IPS DF 19.7 (cell line): ENCODE measurements at places on chromosomes 6 and 20.

- DNase-seq: no peak
Measured at GRCh38 chr20:31845300-31845863, at the start of gene FOXS1. TSS of gene FOXS1 (minus strand) at chr20:31845604. CDS start at chr20:31845542, 62 bp downstream.

DNA sequence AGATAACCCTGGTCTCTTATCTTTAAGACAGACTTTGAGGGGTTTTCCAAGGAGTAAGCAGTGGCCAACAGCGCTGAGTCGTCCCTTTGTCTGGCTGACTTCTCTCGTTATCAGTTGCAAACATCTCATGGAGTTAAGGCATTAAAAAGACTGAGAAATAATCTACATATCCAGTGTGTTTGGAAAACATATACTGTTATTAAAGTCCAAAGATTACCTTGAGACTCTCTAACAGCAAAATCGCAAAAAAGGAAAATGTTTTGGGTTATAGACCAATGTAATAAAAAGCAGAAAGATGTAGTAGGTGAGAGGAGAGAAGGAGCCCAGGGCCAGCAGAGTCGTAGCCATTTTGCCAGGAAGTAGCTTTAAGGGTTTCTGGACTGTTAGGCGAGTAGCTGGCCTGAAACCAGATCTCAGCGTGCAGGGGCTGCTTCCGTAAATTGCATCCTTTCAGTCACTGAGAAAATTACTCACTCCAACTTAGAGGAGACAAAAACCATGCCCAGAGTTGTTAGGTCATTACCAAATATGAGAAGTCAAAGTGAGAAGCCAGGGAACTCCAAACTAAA, 24.6 kb downstream of the MYLK4 start:
- no peak for DNase-seq

DNA sequence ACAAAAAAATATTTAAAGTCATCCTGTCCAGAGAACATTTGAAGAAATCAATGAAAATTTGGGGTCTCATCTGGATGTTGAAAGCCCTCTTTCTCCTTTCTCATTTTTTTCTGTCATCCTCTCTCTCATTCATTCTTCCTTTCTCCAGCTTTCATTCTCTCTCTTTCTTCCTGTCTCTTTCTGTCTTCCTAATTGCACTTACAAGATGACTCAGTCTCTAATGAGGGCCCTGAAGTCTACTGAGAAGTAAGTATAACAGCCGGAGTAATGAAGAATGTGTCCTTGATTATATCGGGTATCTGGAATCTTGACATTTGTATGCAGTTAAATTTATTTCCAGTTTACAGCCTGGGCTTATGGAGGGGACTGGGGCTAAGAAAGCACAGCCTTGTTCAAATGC, 232.2 kb upstream of the SULF2 start:
- DNase-seq: no peak

- DNase-seq: no peak
Measured at GRCh38 chr20:10925767-10926166, 252.0 kb upstream of the JAG1 start.

- DNase-seq: no peak
Measured at GRCh38 chr6:152783217-152783878, 32.8 kb downstream of the VIP start.

DNA sequence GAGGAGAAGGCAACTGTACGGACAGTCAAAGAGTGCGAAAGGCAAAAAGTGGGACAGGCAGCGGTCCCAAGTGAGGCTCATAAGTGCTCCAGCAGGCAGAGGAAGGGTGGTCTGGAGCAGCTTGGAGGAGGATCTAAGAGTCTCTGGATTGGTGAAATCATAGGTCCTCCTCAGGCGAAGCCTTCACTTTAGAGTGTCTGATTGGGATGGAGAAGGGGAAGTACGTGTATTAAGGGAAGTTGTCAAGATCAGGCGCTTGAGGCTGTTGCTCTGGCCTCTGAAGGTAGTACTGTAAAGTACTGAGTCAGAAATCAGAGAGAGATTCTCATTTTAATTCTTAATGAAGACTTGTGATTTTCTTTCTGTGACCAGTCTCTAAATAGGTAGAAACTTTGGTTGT, 185.6 kb downstream of the KIF16B start:
- DNase-seq: no peak

GRCh38 chr6:106765496-106765895, 136.1 kb downstream of the QRSL1 start:
- no peak for DNase-seq

DNA sequence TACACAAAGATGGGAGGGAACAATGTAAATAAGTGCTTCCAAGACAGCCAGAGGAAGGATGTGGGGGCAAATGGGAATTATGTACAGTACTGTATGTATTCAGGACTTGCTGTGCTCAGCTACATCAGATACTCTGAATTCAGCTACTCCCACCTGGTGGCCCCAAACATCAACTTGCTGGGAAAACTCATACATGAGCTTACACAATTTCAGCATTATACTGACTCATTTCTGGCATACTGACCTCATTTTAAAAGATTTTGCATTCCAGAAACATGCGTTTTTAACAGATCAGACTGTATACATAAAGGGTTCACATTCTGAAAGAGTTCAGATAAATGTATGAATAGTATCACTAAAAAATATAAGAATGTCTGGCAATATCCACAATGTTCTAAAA, 59.7 kb downstream of the GPX5 start:
- DNase-seq: no peak

- DNase-seq: no peak
Measured at GRCh38 chr20:12316794-12317193, 399.1 kb downstream of the BTBD3 start.

DNA sequence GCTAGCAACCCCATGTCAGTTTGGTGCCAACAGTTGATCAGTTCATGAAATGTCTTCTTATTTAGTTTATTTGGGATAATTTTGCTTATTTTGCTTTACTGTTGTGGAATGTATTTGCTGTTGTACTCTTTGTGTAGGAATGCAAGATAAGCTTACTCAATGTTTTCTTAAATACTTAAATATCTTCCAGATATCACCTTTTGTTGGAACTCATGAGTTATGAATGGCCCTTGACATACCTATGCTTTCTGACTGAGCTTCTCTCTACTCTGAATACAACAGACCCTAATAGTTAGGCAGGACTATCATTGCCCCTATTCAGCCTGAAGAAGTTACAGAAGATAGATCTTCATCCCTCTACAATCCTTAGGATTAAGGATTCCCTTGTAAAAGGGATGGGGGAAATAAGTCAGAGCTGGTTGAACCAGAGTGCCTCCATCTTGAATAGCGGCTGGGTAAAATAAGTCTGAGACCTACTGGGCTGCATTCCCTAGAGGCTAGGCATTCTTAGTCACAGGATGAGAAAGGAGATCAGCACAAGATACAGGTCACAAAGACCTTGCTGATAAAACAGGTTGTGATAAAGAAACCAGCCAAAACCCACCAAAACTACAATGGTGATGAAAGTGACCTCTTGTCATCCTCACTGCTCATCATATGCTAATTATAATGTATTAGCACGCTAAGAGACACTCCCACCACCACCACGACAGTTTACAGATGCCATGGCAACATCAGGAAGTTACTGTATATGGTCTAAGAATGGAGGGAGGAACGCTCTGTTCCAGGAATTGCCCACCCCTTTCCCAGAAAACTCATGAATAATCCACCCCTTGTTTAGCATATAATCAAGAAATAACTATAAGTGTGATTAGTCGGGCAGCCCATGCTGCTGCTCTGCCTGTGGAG, 196.9 kb downstream of the AKAP7 start:
- DNase-seq: no peak

GRCh38 chr6:75430631-75431325, 62.8 kb downstream of the FILIP1 start:
- DNase-seq: no peak

- DNase-seq: no peak
Measured at GRCh38 chr20:49475292-49476015, 7.0 kb downstream of the KCNB1 start.

GRCh38 chr6:17957498-17957897, 29.9 kb downstream of the KIF13A start:
- DNase-seq: no peak

DNA sequence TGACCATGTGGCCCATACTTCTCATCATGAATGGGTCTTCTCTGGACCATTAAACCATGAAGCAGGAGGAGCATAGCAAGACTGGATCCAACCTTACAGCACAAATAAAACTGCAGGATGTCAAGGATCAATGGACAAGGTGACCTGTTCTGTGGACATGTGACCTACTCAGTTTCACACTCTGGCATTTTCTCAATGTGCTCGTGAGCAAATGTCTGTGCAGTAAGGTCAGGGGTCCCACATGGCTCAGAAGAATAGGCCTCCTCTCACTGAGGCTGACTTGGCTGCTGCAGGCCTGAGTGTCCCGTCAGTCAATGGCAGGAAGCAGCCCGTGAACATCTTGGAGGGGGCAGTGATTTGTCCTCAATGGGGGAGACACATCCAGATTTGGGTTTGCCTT, 60.2 kb upstream of the IL20RA start:
- DNase-seq: no peak

DNA sequence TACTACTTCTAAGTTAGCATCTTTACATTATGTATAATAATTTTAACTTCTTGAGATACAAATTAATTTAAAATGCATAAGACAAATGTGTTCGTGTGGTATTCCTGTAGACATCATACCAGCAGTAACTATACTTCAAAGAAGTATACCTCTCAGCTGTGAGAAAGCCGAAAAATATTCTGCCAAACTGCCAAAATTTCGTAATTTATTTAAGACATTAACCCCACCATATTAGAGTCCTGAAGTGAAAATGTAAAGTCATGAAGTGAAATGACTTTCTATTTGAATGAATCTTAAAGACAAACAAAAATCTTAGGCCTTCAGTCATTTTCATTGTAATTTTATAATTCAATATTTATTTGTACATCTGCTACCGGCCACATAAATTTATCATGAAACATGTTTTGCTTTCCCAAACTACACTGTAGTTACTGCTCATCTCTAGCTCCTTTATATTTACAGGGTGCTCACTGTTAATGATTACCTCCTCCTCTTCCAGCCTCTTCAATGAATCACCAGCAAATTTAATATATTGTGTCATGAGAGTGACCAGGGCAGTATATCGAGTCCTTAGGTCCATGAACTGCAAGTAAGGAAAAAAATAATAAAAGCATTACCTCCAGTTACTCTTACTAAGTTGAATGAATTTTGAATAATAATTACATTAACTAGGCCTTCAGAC, 18.5 kb downstream of the DST start:
- no peak for DNase-seq

DNA sequence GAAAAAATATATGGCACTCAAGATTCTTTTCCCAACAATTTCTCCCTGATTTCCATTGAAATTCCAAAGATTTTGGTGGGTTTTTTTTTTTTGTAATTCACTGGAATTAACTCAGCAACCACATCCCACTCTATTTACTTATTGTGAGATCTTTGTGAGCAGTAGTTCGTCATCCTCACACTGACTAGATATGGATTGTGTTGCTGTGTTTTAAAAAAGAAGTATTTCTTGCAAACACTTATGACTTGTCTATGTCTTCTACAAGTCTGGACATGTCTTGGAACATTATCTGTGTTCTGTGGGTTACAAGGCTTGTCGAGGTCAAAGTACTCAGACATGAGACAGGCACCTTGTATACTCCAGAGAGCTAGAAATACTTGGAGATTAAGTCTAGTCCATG, 7.3 kb upstream of the TENT5A start:
- no peak for DNase-seq

- no peak for DNase-seq
Measured at GRCh38 chr6:83218646-83219045, 25.5 kb downstream of the RWDD2A start.

DNA sequence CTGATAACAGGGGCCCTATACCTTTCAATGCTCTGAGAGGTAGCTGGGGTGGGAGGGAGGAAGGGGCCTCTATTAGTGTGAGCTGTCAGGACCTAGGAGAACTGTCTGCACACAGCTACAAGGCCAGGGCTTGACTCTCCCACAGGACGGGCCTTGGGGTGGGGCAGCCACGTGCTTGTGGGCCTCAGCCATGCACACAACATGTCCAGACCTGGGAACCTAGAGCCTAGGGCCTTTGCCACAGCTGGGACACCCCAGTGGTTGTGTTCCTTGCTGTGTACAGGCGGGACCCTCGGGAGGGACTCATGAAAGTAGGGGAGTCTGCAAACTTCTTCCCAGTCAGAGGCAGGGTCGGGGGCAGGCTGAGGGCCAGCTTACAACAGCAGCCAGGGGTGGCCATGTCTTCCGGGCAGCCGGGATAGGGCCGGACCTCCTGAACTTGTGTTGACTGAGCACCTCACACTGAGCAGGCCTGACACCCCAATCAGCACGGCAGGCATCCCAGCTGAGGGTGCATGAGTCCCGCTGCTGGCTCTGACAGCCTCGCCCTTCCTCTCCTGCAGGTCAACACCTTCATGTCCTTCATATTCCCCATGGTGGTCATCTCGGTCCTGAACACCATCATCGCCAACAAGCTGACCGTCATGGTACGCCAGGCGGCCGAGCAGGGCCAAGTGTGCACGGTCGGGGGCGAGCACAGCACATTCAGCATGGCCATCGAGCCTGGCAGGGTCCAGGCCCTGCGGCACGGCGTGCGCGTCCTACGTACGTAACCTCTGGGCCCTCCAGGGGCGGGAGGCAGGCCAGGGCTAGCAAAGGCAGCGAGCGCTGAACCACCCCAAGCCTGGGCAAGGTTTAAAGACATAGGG, 41.9 kb upstream of the MRGBP start:
- no peak for DNase-seq

DNA sequence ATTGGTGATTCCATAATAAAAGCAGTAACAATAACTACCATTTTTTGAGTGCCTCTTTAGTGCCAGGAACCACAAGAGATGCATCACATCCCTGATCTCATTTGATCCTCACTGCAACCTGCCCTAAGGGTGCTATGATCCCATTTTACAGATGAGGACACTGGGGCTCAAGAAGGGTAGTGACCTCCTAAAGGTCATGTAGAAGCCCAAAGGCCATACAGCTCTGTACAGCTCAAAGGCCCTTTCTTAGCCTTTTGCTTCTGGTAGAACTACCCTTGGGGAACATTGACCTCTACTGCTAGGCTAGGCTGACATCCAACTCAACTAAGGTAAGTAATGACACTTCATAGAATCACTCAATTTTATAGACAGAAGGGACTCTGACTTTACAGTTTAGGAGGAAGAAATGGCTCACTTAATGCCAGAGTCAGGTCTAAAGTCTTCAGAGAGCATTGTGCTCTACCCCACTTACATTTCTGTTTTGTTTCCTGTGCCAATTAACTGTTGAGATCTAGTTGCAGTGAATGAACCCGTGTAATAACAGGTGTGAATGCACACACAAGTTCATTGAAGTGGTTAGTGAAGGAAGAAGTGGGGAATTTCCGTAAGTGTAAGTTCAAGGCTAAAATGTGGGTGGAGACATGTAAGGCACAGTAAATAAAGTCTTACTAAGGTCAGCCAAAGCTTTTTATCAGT, 10.7 kb downstream of the SLC9A8 start:
- no peak for DNase-seq

DNA sequence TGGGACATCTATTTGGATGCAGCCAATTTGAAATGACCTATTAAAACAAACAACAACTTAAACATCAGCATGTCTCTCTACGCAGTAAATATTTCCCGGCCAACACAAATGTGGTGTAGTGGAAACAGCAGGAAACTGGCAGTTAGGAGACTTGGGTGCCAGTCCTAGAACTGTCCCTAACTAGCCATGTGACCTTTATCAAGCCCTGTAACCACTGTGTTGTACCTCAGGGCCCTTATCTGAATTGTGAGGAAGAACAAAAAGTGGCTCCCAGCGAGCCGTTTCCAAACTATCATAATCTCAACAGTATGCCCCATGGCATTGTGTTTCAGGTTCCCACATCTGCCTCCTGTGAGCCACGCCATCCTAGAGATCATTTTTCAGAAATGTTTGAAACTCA, 124.5 kb downstream of the IMPG1 start:
- DNase-seq: no peak
